ENCODE measurements at places on chromosomes 16 and 17.

DNA sequence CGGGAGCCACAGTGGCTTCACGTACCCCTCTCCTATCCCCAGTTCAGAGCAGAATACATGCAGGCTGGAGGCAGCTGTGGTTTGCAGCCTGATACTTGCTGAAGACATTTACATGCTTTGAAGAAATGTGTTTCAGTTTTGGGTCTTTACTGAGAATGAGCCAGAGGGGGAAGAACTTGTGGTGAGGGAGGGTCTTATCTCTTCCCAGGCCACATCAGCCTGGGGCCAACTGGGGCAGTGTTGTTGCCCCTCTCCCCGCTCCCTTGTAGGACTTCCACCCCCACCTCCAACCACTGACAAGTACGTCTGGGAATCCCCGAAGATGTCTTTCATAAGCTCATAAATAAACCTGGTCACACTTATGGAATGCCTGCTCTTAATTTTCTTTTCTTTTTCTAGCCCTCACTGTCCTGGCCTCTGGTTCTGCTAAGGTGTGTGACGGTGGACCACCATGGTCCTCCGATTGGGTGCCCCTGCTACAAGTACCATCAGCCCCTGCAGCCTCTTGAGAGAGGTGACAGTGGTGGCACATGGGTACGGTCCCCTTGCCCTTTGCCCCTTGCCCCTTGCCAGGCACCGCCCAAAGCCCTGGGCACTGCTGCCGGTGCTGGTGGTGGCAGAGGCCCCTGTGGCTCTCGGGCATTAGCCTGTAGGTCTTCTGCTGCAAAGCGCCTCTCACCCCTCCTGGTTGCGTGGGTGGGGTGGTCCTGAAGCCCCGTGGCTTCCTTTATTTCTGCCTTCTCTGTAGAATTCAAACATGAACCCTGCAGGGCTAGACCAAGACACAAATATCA lies 144.8 kb upstream of the RPH3AL start:
- DNase-seq, result no peak

- no peak for DNase-seq
These were observed 458.6 kb upstream of the GOT2 start for GRCh38 chr16:59192551-59193199.

GRCh38 chr17:74603037-74603635 lies 11.1 kb upstream of the CD300LD start:
- no peak for DNase-seq

DNA sequence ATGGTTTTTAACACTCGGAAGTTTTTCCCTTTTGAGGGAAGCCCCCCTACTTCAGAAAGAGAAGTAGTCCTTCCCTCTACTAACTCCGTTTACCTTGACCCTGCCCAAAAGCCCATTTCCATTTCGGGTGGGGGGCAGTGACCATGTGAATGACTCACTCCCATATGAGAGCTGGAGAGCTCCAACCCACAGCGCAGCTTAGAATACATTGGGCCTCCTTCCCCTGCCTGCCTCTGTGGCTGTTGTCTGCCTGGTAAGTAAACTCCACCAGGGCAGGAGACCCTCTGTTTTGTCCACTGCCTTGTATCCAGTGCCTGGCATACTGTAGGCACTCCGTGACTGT lies 985 bp downstream of the SGSM2 start:
- DNase-seq, result no peak

- DNase-seq, result no peak
These were observed 24.5 kb downstream of the STXBP4 start for GRCh38 chr17:54992797-54993639.

GRCh38 chr17:3944485-3945388 lies 19.5 kb downstream of the ATP2A3 start:
- no peak for DNase-seq

DNA sequence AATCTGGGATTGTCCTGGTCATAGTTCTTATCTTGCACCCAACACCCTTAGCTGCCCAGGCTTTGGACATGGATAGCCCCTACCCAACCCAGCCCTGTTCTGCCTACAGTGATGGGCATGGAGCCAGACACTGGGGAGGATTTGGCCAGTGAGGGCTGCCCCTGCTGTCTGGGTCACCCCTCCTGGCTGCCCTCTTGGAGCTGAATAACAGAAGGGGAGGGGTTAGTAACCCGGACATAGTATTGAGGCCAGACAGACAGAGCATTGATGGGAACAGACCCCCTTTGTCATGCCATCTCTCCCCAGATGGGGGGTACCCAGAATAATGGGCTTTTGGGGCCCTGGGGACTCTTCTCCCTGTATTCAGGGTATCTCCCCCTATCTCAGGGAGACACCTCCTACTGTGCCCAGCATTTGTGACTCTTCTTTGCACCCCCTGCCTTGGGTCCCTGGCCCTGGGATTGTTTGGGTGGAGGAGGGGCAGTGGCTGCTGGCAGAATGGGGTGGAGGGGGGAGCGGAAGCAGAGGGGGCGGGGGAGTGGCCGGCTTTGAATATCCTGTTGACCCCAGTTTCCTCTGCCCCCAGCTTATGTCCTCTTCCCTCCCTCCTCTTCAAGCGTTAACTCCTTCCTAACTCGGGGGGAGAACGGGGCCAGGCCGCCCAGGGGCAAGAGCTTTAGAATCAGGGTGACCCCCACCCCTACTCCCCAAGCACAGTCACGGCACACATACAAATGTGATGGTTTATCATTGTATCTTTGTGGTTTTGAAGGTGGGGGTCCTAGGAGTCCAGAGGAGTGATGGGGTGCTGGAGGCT lies 17.0 kb downstream of the GJD3 start:
- DNase-seq, result no peak

All from AG04449 (cell line).